ENCODE measurements at places on chromosomes 6 and 20.
A peak's percentile ranks its signal among the peaks of the same experiment; 100 is the strongest.

GRCh38 chr6:109024784-109025183, 69.9 kb downstream of the SESN1 start:
- no peak for DNase-seq

DNA sequence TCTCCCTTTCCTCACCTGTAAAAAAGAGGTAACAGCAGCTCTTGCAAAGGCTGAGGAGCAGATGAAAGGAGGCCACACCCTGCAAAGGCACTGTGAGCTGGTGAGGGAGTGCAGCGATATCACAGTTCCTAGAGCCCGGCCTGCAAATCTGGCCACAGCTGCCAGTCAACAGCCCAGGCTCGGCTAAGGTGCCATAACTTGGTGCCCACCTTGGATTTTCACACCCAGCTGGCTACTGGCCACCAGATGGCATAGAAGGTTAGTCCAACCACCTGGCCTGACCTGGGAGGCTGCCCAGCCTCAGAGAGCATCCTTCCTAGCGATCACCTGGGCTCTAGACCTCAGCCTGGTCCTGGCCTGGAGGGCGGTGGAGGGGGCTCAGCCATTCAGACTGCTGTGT, 46.8 kb downstream of the KCNB1 start:
- DNase-seq = no peak

- no peak for DNase-seq
These were observed 74.7 kb downstream of the TTLL2 start for GRCh38 chr6:167399599-167399998.

DNA sequence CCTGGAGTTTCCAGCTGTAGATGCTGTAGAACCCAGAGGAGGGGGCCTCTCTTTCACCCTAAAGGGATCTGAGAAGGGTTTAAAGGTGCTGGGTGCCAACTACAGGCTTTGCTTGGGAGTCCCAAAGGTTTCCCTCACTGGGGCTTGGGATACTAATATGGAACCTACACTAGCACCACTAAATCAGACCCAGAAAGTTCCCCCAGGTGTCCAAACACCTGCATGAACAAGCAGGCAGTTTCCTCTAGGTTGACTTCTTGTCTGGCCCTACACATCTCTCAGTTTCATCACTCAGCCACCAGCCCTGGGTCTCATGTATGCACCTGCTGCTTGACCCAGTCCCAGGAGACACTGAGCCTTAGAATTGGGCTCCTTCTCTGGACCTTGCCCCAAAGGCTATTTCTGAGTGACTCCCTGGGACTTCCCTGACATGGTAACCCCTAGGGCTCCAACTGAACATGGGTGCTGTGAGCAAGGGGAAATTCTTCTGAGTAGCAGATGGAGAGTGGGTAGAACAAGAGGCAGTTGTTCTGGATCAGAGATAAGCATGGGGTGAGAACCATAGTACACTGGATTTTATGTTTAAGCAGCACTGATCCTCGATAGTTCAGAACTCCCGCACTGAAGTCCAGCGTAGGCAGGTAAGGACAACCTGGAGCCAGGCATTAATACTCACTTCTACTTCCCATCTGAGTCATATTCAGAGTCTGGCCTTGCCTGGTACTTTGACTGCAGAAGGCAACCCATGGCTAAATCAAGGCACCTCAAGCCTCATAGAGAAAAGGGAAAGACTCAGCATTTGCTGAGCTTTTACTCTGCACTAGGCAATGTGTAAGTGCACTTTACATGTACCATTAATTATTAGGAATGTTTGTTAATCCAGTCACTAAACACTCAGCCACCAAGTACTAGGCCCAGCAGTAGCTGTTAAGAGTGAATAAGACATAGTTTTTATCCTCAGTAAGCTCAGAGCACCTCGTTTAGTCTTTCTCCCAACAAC, 16.8 kb downstream of the BCL2L1 start:
- DNase-seq = no peak

GRCh38 chr6:7723554-7723953, 2.3 kb upstream of the BMP6 start:
- no peak for DNase-seq

GRCh38 chr20:17226410-17227218, at the start of gene PCSK2:
PCSK2 (plus strand) TSS chr20:17227040; CDS start chr20:17227306, 266 bp downstream.
- no peak for DNase-seq

DNA sequence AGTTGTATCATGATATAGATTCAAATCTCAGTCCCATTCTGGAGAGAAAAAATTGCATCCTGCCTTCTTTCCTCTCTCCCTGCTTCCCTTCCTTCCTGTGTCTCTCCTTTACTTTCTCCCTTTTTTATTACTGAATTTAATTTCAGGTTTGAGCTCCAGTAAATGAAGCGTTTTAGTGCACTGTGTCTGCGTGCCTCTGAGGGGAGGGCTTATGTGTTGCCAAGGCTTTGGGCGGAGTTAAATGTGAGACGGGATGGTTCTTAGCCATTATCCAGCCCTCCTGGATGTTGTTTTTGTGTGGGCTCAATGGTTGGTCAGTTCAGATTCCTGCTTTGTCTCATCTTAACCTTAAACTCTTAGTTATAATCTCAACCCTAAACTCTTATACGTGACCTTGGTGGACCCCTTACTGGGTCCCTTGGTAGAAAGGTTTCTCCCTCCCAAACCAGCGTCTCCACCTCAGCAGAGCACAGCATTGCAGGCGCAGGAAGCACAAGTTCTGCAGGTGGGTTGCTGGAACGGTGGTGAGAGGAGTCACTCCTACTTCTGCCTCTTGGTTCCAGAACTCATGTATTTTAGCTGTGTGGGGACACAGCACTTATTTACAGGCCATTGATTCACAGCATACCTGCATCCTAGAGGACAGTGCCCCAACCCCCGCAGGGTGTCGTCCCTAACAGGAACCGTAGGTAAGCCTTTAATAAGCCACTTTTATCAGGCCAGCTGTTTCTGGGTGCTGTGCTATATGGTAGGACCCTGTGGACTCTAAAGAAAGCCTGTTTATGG, 68.5 kb downstream of the DNAH8 start:
- no peak for DNase-seq

DNA sequence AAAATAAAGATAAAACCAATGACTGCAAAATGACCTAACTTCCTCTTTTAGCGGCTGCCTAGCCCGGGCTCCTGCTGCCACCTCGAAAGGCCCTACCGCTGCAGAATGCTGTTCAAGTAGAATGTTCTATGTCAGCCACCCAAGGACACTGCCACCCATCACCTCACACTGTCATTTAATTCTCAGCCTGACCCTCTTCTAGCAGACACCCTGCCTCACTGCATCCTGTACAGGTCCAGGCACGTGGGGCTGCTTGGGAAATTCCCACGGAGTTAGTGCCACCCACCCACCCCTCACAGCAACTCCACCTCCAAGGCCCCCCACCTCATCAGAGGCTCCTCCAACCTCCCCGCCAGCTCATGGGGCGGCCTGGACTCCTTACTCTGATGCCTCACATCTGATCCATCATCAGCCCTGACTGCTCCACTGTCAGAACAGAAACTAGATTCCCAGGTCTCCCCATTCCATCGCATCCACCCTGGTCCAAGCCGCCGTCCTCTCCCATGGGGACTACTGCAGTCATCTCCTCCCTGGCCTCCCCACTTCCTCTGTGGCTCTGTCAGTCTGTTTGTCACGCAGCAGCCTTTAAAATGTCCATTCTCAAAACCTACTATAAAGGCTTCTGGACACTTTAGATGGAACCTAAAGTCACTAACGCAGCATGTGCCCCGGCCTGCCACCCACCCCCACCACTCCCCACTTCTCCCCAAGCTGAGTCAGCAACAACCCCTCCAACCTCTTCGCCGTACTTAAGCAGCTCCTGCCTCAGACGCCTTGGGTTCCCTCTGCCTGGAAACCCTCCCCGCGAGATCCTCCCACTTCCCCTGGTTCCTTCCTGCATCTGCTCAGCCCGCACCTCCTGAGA, 17.0 kb downstream of the NFATC2 start:
- DNase-seq = peak; percentile 64

- DNase-seq = peak; percentile 80
These were observed 41.3 kb downstream of the TXLNB start for GRCh38 chr6:139250296-139251044.

DNA sequence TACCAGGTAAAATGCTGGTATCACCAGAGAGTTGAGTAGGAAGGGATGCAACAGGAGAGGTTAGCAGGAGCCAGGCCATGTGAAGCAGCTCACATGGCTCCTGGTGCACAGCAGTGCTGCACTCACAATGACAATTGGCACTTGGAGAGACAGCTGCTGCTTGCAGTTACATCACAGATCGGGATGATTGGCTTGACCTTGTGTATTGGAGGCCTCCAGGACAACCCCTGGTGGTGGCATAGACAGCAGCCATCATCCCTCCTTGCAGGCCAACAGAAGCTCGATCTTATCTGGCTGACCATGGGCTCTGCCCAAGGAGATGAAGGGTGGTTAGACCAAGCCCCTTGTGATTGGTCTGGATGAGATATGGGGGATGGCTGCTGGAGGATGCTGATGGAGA, 73.0 kb downstream of the EYA2 start:
- DNase-seq = no peak

GRCh38 chr6:27902335-27903314, 9.6 kb downstream of the OR2B2 start:
- DNase-seq = peak; percentile 84

- DNase-seq = no peak
These were observed 1447.6 kb downstream of the GRIK2 start for GRCh38 chr6:102841060-102841459.

- no peak for DNase-seq
These were observed 90.1 kb downstream of the FOXO3 start for GRCh38 chr6:108650781-108651180.

DNA sequence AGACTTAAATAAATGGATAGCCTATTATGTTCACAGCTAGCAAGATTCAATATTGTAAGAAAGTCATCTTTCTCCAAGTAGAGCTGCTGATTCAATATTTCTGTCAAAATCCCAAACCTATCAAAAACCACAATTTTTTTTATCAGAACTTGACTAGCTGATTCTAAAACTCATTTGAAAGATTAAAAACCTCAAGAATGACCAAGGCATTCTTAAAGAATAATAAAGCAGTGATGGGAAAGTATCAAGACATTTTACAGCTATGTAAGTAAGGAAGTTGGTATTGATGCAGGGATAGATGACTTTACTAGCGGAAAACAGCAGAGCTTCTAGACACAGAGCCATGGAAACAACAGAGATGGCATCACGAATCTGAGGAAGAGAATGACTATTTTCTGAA, 64.7 kb downstream of the SAMD3 start:
- DNase-seq = no peak

DNA sequence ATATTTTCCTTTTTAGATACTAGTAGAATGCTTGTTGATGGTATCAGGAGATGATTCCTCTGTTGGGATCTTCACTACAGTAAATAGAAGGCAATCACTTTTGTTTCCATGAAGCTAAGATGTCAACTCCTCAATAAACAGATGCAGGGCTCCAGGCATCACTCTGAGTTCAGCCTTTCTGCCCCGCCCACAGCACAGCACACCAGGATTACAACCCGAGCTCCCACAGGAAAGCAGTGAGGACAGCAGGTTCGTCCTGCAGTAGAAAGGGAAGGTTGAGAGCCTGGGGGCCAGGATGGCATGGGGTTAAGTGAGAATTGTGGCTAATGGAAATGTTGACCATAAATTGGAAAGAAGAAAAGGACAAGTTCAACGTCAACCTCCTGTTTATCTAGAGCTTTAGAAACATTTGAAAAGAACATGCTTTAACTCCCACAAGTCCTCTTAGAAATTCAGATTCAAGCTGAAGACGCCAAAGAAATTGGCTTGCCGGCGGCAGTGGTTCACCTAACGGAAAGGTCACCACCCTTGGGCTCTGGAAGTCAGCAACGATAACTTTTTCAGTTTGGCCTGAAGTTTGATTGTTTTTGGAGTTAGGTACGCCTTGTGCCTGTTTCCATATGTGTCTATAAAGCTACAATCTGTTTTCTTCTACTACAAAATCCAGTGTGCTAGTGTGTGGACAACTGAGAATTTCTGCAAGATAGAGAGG, 144.4 kb upstream of the PDE10A start:
- no peak for DNase-seq
